Fibroblast of pulmonary artery (primary cell): ENCODE measurements at places on chromosomes 16 and 17.
A peak's percentile ranks its signal among the peaks of the same experiment; 100 is the strongest.

DNA sequence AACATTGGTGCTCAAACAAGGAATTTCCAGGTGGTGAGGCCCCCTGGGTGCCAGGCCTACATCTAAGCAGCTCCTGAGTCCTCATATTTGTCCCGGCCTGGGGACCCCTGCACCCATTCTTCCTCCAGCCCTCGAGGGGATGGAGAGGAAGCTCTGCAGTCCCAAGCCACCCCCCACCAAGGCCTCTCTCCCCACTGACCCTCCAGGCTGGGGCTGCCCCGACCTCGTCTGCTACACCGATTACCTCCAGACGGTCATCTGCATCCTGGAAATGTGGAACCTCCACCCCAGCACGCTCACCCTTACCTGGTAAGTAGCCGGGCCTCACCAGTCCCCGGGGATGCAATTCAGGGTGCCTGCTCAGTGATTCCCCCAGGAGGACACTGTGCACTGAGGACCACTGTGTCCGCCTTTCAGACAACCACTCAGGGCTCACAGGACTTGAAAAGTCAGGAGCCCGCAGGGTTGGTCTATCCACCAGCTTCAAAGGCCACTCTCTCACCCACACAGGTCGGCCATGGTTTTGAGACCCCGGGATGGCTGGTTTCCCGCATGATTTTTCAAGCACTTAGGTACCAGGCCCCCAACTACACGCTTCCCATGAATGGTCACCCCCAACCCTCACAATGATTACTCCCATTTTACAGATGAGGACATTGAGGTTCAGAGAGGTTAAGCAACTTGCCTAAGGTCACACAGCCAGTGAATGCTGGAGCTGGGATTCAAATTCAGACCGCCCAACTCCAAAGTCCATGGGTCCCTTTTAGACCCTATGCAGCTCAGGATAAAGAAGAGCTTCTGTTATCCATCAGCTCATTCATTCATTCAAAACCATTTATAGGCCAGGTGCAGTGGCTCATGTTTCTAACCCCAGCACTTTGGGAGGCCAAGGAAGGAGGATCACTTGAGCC, 32.4 kb downstream of the IL21R start:
- DNase-seq, result no peak

GRCh38 chr16:4578961-4579530, 22.9 kb downstream of the C16orf96 start:
- no peak for DNase-seq

GRCh38 chr17:68614718-68615117, 13.6 kb upstream of the FAM20A start:
- no peak for DNase-seq

DNA sequence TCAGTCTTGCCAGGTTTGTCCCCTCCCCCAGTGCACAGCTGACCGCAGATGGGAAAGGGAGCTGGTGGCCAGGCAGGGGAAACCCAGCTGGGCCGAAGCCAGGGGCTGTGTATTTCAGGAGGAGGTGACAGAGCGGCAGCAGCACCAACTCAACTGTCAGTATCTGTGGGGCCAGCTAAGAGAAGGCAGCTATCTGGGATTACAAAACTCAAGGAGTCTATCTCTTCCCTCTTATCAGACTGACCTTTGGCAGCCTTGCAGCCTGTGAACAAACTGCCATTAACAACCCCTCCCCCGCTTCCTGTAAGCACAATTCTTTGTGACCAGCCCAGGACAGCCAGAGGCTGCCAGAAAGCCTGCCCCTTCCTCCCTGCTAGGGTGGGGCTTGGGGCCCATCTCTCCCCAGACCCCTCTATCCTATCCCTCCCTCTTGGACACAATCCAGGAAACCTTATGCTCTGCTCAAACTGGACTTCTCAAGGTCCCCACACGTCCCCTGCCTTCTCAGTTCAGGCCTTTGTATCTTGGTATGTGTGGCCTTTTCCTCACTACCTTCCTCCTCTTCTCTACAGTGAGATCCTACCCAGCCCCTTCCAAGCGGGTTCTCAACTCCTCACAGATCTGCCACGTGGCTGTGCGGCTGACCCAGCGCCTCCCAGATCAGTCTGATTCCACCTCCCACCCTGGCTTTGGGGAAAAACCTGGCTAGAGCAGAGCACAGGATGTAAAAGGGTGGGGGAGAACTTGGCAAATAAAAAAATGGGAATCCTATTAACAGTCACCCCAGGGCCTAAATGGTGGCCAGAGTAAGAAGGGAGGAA, 10.5 kb downstream of the ST3GAL2 start:
- DNase-seq, result peak; percentile 98

DNA sequence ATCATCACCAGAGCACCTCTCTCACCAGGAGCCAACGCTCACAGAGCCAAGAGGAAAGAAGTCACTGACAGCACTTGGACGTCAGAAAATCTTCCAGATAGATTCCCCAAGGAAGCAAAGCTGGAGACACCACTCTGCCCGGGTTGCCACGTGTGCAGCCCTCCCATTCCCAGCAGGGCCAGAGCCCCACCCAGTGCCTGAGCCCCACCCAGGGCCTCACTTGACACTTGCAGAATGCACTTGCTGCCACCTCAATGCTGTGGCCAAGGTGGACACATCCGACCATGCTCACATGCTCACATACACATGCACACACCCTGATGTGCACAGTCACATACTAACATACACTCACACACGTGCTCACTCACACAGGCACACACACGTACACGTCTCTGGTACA, 240.7 kb downstream of the RBFOX3 start:
- no peak for DNase-seq

- no peak for DNase-seq
Observed at GRCh38 chr16:10076037-10076436, 106.2 kb downstream of the GRIN2A start.

DNA sequence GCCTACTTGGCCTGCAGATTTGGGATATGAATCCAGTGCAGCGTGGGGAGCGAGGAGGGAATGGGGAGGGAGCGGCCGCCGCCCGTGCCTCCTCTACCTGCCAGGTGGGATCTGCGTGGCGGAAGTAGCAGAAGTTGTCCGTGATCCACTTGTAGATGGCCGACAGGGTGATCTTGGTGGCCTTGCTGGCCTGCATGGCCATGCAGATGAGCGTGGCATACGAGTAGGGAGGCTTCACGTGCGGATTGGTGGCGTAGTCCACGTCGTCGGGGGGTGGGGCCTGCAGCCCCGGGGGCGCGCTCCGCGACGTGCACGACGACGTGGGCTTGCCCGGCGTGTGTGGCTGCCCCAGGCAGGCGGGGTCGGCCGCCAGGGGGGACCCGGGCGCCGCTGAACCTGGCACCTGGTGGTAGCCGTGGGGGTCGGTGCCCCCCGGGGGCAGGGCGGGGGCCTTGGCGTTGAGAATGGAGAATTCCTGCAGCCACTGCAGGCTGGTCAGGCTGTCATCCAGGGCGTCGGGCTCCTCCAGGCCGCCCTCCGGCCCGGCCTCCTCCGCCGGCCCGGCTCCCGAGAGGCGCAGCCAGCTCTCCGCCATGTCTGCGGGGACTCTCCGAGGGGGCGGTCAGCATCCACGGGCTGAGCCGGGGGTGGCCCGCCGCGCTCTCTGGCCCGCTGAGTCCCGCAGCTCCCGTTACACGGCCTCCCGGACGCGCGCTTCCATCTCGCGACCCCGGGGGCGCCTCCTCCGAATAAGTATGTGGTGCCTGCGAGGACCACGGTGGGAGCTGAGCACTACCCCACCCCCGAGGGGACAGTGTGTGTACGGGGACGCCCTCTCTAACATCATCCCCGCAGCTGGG, 1.0 kb downstream of the FOXJ1 start:
- DNase-seq, result no peak

DNA sequence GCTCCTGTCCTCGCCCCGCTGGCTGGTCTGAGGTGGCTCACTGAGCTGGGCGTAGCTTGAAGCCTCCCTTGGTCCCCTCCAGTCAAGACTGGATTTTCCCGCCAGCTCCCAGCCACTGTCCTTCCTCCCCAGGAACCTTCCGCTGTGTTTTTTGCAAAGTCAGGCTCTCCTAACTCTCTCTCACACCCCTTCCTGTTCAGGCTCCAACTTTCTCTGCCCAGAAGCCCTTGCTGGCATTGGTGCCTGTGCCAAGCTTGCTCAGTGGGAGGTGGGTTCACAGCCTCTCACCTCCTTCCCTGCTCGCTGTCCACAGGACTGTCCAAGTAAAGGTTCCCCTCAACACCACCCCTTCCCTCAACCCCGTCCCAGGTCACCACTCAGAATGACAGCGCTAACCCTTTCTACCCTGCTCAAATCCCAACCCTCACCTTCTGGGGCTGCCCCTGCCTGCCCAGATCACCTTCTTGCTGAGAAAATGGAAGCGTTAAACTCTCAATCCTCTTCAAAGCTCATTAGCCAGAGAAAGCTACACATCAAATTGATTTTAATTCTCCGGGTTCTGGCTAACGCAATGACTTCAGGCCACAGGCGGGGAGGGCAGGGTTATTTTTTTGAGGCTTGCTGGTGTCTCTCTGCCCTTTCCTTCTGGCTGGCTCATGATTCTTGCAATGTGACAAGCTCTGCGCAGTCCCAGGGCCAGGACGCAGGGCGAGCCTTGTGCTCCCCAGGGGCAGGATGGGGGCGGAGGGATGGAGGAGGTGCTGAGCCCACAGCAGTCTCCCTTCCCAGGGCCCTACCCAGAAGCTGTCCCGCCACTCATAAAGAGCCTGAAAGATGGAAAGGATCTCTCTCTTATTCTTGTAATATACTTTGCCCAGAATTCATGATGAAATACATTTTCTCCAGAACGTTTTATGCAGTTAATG, 357.2 kb upstream of the TNRC6C start:
- DNase-seq, result no peak

- no peak for DNase-seq
Observed at GRCh38 chr16:75529056-75529905, 6.6 kb downstream of the CHST5 start.

DNA sequence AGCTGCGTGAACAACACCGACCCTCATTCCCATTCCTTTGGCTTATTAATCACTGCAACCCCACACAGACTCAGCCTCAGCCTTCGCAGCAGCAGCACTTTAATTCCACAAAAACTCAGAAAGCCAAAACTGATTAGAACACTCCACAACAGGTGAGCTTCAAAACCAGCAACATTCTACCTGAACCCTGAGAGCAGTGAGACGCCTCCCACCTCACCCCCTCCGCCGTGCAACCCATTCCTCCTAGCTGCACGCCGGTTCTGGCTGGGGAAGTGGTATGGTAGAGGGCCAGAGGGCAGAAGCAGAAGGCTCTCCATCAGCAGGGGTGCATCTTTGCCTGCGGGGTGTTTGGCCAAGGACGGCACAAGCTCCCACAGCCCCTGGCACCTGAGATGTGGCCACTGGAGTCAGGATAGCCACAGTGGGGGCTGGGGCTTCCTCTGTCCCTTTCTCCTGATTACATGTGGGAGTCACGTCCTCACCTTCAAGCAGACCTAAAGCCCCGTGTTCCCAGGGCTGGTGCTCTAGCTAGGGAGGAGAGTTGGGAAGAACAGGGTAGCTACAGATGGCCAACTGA, 1.6 kb downstream of the BORCS6 start:
- no peak for DNase-seq

DNA sequence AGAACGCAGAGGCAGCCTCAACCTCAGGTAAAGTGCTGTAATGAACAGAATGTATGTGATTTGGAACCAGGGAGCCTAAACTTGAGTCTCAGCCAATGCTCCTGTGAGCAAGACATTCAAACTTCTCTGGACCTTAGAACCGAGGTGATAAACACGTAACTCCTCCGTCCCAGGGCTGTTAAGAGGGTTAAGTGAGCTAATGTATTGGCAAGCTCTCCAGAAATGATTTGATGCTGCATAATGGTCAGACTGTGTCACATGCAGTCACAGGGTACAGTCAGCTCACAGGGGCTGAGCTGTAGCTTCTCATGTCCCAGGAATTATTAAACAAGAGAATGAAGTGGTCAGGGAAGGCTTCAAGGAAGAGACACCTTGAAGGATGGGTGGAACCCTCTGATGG, 10.0 kb upstream of the SLC4A1 start:
- peak; percentile 27 for DNase-seq

DNA sequence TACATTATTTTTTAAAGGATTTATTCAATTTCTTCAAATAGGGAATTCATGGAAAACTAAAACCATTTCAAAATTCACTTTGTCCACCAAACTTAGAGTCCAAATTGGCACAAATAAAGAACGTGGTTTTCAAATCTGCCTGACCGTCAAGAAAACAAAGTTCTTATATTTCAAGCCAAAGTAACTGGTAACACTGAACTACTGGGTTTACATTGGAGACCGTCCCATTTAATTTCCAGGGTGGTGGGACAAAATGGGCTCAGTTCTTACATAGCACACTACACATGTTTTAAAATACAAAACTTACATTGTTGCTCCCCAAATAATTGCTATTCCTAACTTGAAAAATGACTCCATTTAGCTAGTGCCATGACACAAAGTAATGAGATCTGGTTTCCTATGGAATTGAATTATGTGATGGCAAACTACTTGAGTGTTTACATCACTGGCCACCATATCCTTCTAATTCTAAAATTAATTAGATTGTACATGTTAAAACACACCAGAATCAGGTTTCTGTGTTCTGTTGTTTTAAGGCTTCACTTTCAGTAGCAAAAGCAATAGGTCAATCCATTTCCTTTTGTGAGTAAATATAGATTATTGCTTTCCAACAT, 6.5 kb downstream of the PSME3IP1 start:
- DNase-seq, result no peak

- DNase-seq, result peak; percentile 72
Observed at GRCh38 chr17:59361916-59362810, 30.7 kb downstream of the YPEL2 start.
